Spinal cord (tissue), 10 donors: ENCODE measurements at places on chromosomes 16 and 17. TPM values are rescaled to one million over a fixed set of nuclear protein-coding genes. Genes with fewer than 3 reads are reported as not detected.

GRCh38 chr17:19014628-19015215, 10.2 kb upstream of the FAM83G start:
- H3K4me3 ChIP-seq: no peak overlapping the region
- no peaks in the 10 kb centered on the region for H3K36me3 ChIP-seq
- no peak for DNase-seq
- peaks cover 8% of the 10 kb centered on the region for H3K4me1 ChIP-seq
- H3K27me3 ChIP-seq: no peaks in the 10 kb centered on the region

Gene IL17C
- not detected for total RNA-seq

Gene NLRC5
- total RNA-seq: 5.7 TPM

Gene PIRT
- 7.3 TPM for total RNA-seq
